Fibroblast of skin of scalp (primary cell): ENCODE measurements at places on chromosomes 3 and 15.

GRCh38 chr3:117567906-117568305 lies 858.3 kb downstream of the TUSC7 start:
- DNase-seq: no peak

DNA sequence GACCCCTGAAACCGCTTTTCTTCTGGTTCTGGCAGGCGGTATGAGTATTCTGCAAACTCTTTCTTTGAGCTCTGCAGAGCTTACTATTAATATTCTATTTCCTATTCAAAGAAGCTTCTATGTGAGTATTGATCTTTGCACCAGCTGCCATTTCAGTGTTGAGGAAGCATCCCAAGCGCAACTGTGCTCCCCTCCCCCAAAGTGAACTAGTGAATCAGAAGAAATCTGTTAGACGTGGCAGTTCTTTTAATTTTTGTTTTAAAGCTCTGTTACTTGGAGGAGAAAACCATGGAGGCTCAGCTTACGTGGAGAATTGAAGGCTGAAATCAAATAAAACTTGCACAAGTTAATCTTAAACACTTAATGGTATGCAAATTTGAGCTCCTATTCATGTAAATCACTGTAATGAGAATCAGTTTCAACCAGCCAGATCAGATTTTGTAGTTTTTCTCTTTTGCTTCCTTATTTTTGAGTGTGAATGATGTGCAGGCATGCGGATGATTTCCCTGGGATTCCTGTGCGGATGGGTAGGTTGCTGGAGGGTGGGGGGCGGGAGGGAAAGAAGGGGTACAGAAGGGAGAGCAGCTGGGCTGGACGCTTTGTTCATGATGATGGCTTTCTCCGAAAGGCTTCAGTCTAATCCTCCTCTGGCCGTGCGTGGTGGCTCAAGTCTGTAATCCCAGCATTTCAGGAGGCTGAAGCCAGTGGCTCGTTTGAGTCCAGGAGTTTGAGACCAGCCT lies 16.1 kb upstream of the AGBL1 start:
- no peak for DNase-seq

DNA sequence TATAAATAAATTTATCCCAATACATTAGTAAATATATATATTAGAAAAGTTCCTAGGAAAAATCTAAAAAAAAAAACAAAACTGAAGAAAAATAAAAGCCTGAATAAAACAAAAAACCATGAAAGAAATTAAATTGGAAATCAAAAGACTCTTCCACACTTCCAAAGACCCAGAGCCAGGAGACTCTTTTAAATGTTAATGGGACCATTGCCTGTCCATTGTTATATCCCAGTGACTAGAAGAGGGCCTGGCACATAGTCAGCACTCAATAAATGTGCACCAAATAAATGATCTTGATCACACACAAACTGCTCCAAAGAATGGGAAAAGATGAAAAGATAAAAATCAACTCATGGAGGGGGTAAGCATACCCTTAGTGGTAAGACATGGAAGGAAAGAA lies 51.3 kb upstream of the CLDN18 start:
- DNase-seq: no peak

- no peak for DNase-seq
These were observed 7.5 kb downstream of the MESP1 start for GRCh38 chr15:89743594-89743993.

DNA sequence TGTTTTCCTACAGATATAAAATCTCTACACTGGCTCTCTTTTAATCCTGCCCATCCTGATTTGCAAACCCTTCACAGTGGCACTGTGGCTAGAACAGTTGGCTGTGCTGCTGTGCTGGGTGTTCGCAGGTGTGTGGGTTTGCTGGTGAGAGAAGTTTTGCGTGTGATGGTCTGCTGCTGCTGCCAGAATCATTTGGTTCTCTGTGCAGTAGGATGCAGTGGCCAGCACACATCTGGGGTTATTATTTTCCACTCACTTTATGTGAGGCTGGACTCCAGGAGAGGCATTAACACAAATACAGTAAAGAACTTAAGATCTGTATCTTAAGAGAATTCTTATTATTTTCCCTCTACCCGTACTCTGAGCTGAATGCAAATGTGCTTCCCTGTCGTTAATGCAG lies 16.0 kb upstream of the PSMD6 start:
- DNase-seq: no peak

GRCh38 chr15:79900087-79900486 lies 3.3 kb upstream of the MTHFS start:
- no peak for DNase-seq

DNA sequence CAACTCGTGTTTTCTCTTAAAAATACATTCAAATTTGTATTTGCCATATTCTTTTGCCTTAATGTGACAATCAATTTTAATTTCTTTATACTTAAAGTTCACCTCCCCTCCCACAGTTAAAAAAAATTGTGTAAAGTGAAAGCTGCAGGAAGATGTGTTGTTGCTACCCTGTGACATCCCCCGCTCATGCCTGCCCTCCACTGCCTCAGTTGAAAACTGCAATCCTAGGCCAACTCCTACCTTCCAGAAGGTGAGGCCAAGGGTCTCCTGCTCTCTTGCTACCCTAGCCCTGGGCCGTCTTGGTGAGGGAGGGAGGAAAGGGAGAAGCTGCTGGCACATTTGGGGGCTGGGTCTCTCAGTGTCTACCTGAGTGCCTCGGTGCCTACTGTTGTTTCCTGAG lies 57.0 kb upstream of the CMTM7 start:
- no peak for DNase-seq
